A549 (cell line): ENCODE measurements at places on chromosomes 5 and 9.
A peak's percentile ranks its signal among the peaks of the same experiment; 100 is the strongest.

DNA sequence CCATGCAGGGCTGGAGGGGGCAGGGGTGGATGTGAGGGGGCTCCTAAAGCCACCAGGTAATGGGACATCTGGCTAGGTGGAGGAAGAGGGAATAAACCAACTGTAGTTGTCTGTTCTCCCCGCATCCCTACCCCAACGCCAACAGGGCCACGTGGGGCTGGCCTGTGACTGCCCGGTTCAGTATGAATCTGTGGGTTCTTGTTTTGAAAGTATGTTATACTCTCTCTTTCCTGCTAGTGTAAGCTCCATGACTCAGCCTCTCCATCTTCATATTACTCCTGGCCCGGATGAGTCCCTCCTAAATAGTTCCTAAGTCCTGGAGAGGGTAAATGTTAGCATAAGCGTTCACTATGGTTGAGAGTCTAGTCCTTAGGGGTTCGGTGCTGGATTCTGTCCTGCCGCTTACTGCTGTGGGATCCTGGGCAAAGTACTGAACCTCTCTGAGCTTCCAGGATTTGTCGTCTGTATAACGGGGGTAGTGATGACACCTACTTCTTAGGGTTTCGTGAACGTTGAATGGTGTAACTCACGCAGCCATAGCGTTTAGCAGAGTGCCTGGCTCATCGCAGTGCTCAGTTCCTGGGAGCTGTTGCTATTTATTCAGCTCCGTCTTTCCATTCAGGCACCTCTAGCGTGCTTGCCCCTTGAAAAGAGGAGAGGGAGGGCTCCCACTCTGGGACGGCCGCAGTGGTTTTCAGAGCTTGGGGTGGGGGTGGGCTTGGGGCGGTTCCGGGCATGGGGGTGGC lies 28.8 kb downstream of the LHX2 start:
- no peak for DNase-seq

DNA sequence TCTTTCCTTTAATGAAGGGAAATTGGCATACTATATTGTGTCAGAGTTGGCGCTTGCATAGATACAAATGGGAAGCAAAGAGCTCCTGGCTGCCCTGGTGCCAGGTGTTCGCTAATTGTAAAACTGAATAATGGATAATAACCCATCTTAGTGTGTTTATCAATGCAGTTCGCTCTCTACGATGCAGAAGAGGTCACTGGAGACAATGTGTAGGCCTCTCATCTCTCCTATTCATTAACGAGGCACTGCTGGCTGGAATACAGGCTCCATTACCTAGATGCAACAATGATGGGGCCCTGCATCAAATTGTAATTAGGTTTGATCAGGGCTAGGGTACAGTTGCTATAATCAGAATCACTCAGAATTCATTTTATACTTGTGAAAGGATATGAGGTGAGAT lies 171.0 kb downstream of the RMI1 start:
- DNase-seq = no peak

GRCh38 chr5:16759147-16759773 lies 142.5 kb upstream of the RETREG1 start:
- DNase-seq = no peak

GRCh38 chr9:127091526-127091925 lies 30.9 kb downstream of the ANGPTL2 start:
- no peak for DNase-seq

- DNase-seq = no peak
Measured at GRCh38 chr9:137299203-137299565, 2.9 kb downstream of the NRARP start.

DNA sequence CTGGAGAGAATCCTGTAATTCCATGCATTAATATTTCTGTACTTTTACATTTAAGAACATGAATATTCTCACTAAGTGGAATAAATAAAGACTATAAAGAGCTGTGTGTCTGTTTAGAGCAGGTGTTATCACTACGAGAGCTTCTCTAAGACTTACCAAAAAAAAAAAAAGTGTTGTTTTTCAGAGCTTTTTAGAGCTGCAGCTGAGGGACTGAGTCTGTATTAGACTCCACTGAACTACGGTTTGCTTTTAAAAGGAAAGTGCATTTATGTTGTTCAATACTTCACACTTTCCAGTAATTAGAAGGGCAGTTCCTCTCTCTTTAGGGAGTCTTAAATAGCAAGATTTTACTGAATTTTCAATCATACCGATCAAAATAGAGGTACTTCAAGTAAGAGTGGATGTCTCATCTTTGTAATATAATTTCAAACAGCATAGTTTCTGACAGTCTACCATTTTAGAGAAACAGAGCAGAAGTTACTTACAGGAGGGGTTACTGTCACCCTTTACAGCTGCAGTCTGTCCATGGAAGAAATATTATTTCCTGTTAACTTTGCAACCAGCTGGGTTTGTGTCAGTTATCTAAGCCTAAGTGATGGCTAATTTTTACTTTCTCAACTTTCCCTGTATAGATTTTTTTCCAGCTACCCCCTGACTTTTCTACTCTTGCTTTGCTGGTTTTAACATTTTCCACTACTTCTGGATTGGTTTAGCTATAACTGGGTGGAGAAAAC lies 2.4 kb downstream of the SYK start:
- no peak for DNase-seq

DNA sequence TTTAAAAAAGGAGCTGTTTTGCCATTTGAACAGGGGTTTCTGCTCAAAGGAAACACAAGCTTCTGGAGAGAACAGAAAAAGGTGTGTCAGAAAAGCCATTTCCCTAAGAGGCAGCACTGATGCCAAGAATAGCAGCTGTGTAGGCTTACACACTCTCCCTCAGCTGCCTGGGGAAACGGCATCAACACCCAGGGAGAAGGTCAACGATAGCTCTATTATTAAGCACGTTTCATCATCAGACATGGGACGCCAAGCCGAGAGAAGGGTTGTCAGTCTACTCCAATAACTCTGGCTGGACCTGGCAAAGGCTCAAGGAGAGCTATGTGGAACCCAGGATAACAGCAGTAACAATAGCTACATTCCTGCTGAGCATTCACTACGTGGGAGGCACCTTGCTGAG lies 314.2 kb downstream of the CDK5RAP2 start:
- no peak for DNase-seq

DNA sequence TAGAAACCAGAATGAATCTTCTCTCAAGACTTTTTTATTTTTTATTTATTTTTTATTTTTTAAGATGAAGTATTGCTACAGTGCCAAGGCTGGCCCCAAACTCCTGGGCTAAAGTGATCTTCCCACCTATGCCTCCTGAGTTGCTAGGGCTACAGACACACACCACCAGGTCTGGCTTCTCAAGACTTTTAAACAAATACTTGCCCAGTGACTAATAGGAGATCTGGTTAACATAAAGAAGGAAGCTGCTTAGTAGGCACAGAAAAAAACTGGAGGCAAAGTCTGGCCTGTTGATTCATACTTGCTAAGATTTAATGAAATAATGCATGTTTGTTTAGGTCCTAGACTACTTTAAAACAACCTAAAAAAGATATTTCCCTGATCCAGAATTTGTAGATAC lies 43.8 kb downstream of the SLC38A9 start:
- DNase-seq = peak; percentile 84

DNA sequence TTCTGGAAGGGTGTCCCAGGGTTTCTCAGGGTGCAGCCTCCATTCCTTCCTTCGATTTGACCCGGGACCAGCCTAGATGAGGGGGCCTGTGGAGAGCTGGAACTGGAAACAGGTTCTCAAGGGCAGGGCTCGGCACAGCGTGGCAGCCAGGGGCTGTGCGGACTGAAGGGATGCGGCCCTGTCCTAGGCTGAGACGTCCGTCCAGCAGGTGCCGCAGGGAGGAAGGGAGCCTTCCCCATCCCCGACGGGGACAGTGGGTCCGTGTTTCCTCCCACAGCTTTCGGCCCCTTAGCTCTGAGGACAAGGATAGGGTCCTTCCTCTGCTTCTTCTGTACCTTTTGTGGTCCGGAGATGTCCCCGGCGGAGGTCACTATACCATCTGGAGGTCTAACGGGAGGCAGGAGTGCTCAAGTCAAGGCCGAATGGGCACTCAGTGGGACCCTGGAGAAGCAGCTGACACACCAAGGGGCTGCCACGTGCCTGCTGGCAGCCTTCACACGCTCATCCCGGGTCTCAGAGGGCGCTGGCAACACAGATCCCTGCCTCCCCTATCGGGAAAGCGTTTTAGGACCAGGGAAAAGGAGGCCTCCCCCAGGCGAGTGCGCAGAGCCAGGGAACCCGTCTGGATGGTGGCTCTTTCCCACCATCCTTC lies 49.9 kb downstream of the USP20 start:
- no peak for DNase-seq

DNA sequence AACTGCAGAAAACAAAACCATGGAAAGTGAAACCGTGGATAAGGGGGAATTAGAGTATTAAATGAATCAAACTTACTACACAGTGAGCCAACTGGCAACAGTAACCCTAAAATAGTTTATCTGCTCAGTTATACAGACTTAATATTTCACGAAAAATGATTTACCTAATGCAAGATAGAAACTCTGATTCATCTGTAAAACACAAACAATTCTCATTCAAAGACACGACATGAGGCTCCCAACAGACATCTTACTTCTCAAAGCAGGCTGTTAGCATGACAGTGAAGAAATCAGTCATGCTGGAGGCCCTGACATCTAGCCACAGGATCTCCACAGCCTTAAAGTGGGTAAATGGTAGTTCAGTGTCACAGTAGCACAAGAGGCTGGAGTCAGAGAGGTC lies 131.2 kb downstream of the FBN2 start:
- no peak for DNase-seq

GRCh38 chr9:130331573-130331972 lies 66.0 kb downstream of the HMCN2 start:
- DNase-seq = no peak

GRCh38 chr5:122076050-122076461 lies 2.0 kb downstream of the LOX start:
- DNase-seq = no peak

DNA sequence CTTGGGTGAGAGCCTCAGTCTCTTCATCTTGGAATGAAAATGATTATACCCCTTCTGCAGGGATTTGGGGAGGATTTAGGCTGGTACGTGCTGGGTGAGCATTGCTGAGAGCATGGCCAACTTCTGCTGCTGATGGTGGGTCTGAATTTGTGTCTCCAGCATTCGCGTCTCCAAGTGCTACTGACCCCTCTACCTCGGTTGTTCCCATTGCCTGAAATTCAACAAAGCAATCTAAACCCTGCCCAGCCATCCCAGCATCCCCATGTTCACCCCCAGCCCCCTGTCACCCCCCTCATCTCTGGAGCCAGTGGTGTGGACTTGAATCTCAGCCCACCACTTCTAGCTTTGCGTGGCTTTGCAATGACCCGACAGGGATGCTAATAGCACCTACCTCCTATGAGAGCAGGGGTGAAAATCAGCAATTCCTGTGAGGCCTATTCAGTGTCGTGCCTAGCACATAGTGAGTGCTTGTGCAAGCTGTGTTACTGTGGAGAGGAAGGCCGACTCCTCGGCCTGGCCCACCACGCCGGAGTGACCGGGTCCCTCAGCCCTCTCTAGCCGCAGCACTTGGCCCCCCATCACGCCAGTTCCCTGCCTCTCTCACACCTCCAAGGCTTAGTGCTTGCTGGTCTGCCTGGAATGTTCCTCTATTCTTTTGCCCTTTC lies 43.4 kb upstream of the SH3PXD2B start:
- no peak for DNase-seq

DNA sequence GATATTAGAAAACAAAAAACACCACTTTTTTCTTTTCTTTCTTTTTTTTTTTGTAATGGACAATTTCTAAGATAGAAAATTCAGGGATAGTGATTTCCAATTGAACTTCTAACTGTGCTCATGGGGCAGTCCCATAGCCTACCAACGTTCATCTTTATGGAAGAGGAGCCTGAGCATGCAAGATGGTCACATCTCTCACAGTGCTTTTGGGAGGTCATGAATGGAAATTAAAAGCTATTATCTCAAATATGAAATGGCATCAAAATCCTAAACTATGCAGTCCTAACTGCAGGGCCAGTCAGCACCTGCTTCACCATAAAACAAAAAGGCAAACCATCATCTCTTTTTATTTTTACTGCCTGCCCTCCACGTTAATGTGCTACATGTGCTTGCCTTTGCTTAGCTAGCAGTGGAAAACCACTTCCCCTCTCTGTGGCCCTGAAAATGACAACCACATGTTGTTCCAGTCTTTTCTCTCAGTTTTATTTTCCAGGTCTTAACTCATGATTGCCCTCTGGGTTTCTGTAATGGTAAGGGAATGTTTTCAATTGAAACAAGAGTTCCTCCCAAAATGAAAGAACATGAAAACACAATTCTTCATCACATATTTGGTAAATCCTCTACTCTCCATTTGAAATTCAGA lies 16.7 kb downstream of the IFNB1 start:
- no peak for DNase-seq

GRCh38 chr5:151520294-151520693 lies 70.8 kb downstream of the FAT2 start:
- no peak for DNase-seq

- no peak for DNase-seq
Measured at GRCh38 chr5:118052503-118052902, 935.8 kb downstream of the DTWD2 start.

- DNase-seq = no peak
Measured at GRCh38 chr5:79961716-79962574, 29.1 kb downstream of the MTX3 start.

GRCh38 chr9:37565661-37566618 lies 10.2 kb downstream of the FBXO10 start:
- no peak for DNase-seq

DNA sequence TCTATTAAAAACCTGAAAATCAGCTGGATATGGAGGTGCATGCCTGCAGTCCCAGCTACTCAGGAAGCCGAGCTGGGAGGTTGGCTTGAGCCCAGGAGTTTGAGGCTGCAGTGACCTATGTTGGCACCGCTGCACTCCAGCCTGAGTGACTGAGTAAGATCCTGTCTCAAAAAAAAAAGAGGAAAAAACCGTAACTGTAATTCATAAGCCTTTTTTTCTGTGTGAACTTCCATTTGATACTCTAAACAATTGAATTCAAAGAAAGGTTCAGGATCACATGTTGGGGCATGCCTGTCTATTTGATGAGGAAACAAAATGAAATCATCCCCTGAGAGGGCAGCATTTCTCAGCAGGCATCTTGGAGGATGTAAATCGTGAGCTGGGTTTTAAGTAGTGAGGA lies 38.8 kb downstream of the ITGA2 start:
- no peak for DNase-seq

GRCh38 chr5:175059687-175060211 lies 335.4 kb downstream of the MSX2 start:
- DNase-seq = peak; percentile 58

DNA sequence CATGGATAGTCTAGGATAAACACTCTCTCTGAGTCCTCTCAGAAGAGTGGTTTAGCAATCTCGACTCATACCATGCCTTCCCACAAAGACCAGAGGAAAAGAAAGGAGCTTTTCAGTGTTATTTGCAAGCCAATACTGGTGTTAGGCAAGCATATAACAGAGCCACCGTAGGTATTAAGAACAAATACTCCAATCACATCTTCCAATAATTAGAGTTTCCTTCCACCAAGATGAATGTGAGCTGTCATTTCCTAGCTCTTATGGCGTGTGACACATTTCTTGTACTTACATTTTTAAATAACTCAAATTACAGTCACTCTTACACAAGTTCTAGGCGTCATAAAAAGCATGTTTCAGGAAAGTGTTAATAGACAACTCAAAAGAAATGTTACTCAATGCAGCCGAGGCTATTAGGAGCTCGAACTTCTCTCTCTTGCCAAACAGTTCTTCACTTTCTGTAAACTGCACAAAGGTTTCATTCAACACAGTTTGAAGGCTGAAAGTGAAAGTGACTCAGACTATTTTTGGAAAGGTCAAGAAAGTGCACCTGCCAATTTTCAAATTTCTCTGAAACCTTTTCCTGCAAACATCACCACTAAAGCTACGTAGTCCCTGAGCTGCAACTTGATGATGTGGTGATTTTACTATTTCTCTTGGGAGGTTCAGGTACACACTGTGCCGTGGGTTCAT lies 153.8 kb downstream of the AUH start:
- no peak for DNase-seq

- no peak for DNase-seq
Measured at GRCh38 chr5:56457887-56458812, 225.0 kb upstream of the ANKRD55 start.
